HT1080 (cell line): ENCODE measurements at places on chromosomes 11 and 22. TPM values are rescaled to one million over a fixed set of nuclear protein-coding genes. Genes with fewer than 3 reads are reported as not detected.

The MMP13 gene
- 0.47 and 0.63 TPM in 2 replicates for total RNA-seq

The MUC2 gene
- total RNA-seq = not detected in 2 replicates

The LDHAL6A gene
- total RNA-seq = not detected in 2 replicates

The TOLLIP gene
- total RNA-seq = 19.2 and 22.7 TPM in 2 replicates

The OR52A1 gene
- total RNA-seq = not detected in 2 replicates

The TRIOBP gene
- total RNA-seq = 32.3 and 33.3 TPM in 2 replicates

The RPS6KB2 gene
- 49.0 and 52.7 TPM in 2 replicates for total RNA-seq

The OR8G5 gene
- total RNA-seq = not detected in 2 replicates

The APOL5 gene
- total RNA-seq = not detected in 2 replicates

The GGT1 gene
- total RNA-seq = 3.7 and 8.5 TPM in 2 replicates

The GDPD4 gene
- not detected in 2 replicates for total RNA-seq

The KRTAP5-8 gene
- total RNA-seq = not detected in 2 replicates

The MS4A4A gene
- not detected in 2 replicates for total RNA-seq

The PRSS23 gene
- total RNA-seq = 537 and 633 TPM in 2 replicates

The TPH1 gene
- 0.27 and 0.58 TPM in 2 replicates for total RNA-seq

The GAS2 gene
- 0.82 and 2.3 TPM in 2 replicates for total RNA-seq

The SLC7A4 gene
- not detected in 2 replicates for total RNA-seq

The HOATZ gene
- not detected in 2 replicates for total RNA-seq

The SLC22A12 gene
- total RNA-seq = not detected in 2 replicates

The BBOX1 gene
- not detected in 2 replicates for total RNA-seq

The TTC28 gene
- 0.13 and 0.24 TPM in 2 replicates for total RNA-seq

The NXPE2 gene
- total RNA-seq = not detected in 2 replicates

The GLYAT gene
- not detected in 2 replicates for total RNA-seq

The TP53AIP1 gene
- not detected in 2 replicates for total RNA-seq

The SYNGR1 gene
- 12.7 and 12.8 TPM in 2 replicates for total RNA-seq

The EHF gene
- 0.27 TPM in 1 of 2 replicates, not detected in the other for total RNA-seq

The RBM4B gene
- total RNA-seq = 13.9 and 16.0 TPM in 2 replicates

The PGA3 gene
- not detected in 2 replicates for total RNA-seq

The PTGDR2 gene
- 0.07 TPM in 1 of 2 replicates, not detected in the other for total RNA-seq

The IGLL5 gene
- not detected in 2 replicates for total RNA-seq

The APOA4 gene
- total RNA-seq = not detected in 2 replicates

The IGLL1 gene
- not detected in 2 replicates for total RNA-seq

The OPCML gene
- 0.03 and 0.13 TPM in 2 replicates for total RNA-seq

The TBX10 gene
- not detected in 2 replicates for total RNA-seq

The CHCHD10 gene
- total RNA-seq = not detected in 2 replicates

The NFAM1 gene
- not detected in 2 replicates for total RNA-seq

The POU2AF1 gene
- not detected in 2 replicates for total RNA-seq

The CATSPERZ gene
- total RNA-seq = 1.0 and 1.2 TPM in 2 replicates

The SOX10 gene
- total RNA-seq = not detected in 2 replicates

The SMTNL1 gene
- total RNA-seq = not detected in 2 replicates

The SCN2B gene
- 0.03 TPM in 1 of 2 replicates, not detected in the other for total RNA-seq

The TSSK2 gene
- not detected in 2 replicates for total RNA-seq

The NAV2 gene
- total RNA-seq = 1.9 and 2.2 TPM in 2 replicates

The GLYATL1 gene
- total RNA-seq = 1.0 and 2.6 TPM in 2 replicates

The VSTM5 gene
- not detected in 2 replicates for total RNA-seq

The MRGPRX4 gene
- total RNA-seq = 2.7 and 3.9 TPM in 2 replicates

The OR4D11 gene
- total RNA-seq = not detected in 2 replicates

The TUBA8 gene
- 0.06 and 0.17 TPM in 2 replicates for total RNA-seq

The MRPL21 gene
- total RNA-seq = 163 and 206 TPM in 2 replicates

The AGBL2 gene
- 0.08 and 0.13 TPM in 2 replicates for total RNA-seq
